ENCODE measurements at places on chromosomes 5 and 9. TPM values are rescaled to one million over a fixed set of nuclear protein-coding genes. Genes with fewer than 3 reads are reported as not detected.

NCS1 gene
- 2.5 TPM for total RNA-seq

PDZD2 gene
- 4.6 TPM for total RNA-seq

PCDHA9 gene
- not detected for total RNA-seq

C5orf58 gene
- not detected for total RNA-seq

GRCh38 chr9:124654431-124654830 is 116.7 kb downstream of the NR6A1 start:
- DNase-seq, result no peak

DNA sequence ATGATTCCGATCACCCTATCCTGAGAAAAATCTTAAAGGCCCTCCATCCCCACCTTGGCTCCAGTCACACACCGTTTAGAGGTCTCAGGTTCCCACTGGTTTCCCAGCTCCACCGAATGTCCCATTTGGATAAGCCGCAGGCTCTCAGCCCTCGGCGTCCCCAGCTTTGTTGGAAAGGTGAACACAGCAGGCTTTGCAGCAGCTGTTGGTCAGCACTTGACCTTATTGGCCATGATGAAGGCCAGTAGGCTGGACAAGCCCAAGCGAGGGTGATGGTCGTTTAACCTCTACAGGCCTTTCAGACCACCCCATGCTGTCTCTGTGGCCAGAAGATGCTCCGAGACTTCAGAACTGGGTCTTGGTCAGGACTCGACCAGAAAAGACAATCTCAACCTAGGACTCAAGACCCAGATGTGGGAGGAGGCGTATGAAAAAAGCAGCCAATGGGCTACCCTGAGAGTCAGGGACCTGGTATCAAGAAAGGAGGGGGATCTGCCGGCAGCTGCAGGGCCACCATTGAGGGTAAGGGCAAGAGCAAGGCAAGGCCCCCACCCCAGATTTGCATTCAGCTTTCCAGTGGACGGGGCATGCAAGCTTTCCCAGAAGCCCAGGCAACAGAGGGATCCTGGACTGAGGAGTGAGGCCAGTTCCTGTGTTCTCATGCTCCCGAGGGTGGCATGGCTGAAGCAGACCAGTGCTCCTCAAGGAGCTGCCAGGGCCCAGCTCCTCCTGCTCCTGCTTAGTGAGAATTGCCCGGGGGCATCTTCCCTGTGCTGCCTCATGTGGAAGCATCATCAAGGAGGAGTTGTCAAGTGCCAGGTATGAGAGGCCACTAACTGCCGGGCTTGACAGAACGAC is 13.4 kb downstream of the UBE2QL1 start:
- no peak for DNase-seq

DNA sequence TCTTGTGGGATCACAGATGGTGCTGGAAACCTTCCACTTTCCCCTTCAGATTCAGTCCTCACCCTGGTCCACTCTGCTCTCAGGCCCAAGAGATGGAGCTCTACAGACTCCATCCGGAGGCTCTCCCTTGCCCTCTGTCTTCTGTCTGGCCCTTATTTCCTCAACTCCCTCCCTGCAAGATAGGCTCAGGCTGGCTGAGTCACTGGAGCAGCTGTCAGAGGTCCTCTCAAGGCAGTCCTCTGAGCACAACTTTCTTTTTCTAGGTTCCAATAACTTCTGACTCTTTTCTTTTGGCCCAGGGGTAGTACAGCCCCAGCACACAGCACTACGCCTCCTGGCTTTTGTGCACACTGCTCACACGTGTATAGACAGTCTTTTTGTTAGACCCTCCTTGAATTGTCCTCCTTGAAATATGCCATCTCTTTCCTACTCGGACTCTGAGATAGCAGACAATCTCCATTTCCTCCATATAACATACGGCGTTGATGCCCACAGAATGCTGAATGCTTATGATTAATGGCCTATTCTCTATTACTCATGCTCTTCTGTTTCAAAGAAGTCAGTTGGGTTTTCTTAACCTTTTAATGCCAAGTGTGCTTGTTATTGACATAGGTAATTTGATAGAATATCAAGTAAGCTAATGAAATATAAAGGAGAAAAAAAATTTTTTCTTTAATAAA is 193.1 kb downstream of the SLC12A2 start:
- DNase-seq, result no peak

DNA sequence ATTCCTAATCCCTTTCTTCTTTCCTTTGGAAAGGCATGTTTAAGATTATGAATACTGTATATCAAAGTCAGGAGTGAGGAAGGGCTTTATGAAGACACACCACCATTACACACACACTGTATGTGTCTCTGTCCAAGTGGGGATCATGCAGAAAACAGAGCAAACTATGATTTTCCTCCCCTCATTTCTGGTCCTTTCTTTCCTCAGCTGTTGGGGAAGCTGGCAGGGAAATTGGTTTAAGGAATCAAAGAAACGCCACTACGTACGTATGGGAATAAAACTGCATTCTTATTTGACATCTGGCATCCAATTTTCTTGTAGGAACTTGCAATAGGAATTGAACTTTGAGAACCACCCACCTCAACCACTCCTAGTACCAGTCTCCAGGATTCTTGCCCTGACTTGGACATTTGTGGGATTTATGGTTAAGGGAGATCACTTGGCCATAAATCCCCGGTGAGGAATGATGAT is 125.8 kb downstream of the PDE4D start:
- no peak for DNase-seq

GRCh38 chr5:109611505-109611904 is 78.2 kb upstream of the MAN2A1 start:
- no peak for DNase-seq

DNA sequence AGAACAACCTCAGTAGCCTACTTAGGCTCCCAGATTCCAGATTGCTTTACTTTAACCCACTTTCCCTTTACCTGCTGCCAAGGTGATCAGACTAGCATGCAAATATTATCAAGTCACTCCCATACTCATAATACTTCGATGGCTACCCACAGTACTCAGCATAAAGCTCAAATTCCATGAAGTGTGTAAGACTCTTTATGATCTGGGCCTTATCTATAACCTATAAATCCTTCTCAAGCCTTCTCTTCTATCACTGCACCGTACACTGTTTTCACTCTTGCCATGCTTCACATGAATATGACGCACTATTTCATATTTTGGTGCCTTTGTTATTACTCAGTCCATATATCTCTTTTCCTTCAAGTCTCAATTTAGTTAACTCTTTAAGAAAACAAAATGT is 135.2 kb upstream of the TARS1 start:
- DNase-seq, result no peak

GRCh38 chr5:78506261-78507024 is 142.1 kb downstream of the LHFPL2 start:
- no peak for DNase-seq

DNA sequence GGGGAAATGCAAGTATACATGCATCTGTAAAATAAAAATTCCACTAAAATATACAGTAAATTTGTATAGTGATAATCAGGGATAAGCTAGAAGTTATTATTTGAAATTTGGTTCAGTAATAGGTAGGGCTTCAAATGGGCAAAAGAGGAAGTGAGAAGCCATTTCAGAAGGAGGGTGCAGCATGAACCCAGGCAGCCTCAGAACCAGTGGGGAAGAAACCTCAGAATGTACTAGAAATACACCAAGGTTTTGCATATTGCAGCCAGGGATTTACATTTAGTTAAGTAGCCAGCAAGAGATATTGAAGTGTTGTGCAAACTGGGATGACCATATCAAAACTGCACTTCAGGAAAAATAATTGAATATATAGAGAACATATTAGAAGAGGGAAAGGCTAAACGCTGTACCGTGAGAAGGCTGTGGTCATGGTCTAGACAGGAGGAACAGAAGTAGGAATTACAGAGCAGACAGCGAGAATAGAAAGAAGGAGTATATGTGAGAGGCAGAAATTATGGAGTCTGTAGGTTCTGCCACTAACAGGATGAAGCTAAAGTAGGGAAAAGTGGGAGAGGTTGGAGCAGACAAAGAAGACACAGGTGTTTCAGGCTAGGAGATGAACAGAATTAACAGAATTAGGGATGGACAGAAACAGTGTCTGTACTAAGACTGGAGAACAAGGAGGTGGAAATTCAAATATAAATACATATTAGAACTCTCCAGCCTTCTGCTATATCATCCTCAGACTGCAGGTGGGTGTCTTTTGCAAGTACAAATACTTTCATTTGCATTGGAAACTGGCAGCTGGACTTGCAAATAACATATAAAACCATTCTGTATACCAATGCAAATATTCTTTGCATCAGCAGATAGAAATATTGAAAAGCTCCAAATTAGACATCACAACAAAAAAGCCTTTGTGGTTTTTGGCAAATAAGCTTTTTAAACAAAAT is 335.6 kb downstream of the ZNF608 start:
- DNase-seq, result no peak

All from spleen (tissue), 13 donors.